ENCODE measurements at places on chromosomes 7 and 10. TPM values are rescaled to one million over a fixed set of nuclear protein-coding genes. Genes with fewer than 3 reads are reported as not detected.
A peak's percentile ranks its signal among the peaks of the same experiment; 100 is the strongest.

- no peak for DNase-seq
These were observed 34.2 kb upstream of the IGFBP3 start for GRCh38 chr7:45955286-45955685.

DNA sequence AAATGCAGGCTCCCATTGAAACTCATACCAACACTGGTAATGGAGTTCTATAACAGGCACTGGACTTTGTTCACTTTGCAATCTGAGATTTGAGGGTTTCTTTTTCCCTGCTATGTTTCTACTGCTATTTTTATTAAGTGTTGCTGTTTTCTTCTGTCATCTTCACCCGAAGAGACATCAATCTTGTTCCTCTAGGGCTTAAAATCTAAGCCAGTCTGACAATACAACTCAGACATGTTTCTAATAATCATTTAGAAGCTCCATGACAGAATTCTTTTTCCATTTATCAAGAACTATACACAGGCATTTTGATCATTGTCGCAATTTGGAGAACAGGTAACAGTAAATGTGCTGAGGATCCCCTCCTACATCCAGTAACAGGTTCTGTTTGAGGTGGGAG lies 98.5 kb upstream of the GNAI1 start:
- DNase-seq: no peak

GRCh38 chr7:157707983-157708918 lies 371.4 kb downstream of the DNAJB6 start:
- no peak for DNase-seq

DNA sequence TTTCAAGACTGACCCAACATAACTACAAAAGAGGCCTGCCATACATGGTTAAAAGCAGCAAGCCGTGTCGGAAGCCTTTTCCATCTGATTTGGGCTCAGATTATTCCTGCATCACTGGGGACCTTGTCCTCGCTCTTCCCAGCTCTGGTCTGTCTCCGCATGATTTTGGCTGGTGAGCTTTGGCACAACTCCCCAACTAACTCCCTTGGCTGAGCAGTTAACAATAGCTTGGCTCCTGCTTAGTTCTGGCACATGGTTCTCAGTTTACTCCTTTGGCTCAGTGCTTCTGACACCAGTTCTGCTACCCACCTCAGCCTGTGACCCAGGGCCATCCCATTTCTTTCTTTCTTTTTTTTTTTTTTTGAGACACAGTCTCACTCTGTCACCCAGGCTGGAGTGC lies 17.0 kb downstream of the AGK start:
- DNase-seq: no peak

DNA sequence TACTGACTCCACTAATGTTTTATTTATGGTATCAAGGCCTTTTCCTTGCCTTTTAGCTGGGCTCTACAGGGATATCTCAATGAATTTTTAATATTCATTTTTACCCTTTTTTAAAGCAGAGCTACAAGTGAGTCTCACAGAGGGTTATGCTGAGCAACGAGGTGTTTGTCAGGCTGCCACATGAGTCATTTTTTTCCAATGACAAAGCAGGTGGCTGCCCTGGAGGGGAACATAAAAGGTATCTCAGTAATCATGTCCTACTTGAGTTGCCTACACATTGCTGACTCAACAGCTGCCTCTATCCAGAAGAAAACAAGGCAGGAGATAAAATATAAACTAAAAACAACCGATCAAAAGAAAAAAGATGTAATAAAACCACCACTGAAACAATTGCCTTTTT lies 1004.9 kb upstream of the POT1 start:
- DNase-seq: no peak

GRCh38 chr10:123180101-123181090 lies 26.2 kb downstream of the BUB3 start:
- no peak for DNase-seq

GRCh38 chr7:26487780-26488515 lies 196.3 kb downstream of the SNX10 start:
- no peak for DNase-seq

GRCh38 chr7:94335586-94335985 lies 59.1 kb upstream of the COL1A2 start:
- no peak for DNase-seq

Gene TFAM
- 94.6 TPM for total RNA-seq

DNA sequence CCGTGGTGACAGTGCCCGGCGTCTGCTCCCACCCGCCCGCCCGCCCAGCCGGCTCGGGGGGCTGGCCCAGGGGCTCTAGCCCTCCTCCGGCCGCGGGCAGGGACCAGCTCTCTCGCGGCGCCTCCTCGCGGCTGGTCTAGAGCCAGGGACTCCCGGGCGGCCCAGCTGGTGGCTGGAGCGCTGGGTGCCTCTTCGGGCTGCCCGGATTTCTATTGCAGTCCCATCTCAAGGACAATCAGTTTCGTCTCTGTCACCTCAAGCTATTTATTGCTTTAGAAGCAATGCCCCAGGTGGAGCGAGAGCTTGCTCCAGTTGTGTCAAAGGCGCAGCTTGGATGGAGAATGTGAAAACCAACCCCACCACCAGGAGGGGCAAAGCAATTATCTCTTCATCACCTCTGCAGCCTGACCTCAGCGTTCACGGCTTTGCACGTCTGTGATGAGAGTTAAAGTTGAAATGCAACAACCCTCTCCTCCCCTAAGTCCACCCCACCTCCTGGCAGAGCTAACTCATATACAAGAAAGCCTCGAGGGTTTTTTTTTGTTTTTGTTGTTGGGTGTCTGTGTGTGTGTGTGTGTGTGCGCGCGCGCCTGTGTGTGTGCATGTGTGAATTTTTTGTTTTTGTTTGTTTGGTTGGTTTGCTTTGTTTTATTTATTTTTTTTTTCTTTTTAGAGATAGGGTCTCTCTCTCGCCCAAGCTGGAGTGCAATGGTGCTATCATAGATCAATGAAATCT lies at the start of gene ITGA8:
Gene ITGA8 (minus strand): TSS at position 24 of the 736 bp plus-strand sequence. CDS start 151 bp downstream, outside the sequence.
- no peak for DNase-seq

DNA sequence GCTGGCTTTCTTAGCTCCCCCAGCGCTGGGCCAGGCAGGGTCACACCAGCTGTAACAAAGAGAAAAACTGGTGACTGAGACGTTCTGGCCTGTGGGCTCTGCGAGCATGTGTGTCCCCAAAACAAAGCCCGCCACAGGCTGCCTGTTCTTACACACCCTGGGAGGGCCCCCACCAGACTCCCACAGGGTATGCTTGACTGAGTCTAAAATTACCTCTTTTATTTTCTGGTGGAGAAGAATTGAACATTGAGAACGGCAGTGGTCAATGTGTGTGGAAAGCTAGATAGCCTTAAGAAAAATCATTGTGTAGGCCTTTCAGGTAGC lies 808 bp downstream of the C10orf71 start:
- DNase-seq: peak; percentile 28

- DNase-seq: no peak
These were observed 10.9 kb downstream of the ADCK2 start for GRCh38 chr7:140683657-140684056.

- no peak for DNase-seq
These were observed 1227.5 kb upstream of the C7orf33 start for GRCh38 chr7:147363101-147363500.

DNA sequence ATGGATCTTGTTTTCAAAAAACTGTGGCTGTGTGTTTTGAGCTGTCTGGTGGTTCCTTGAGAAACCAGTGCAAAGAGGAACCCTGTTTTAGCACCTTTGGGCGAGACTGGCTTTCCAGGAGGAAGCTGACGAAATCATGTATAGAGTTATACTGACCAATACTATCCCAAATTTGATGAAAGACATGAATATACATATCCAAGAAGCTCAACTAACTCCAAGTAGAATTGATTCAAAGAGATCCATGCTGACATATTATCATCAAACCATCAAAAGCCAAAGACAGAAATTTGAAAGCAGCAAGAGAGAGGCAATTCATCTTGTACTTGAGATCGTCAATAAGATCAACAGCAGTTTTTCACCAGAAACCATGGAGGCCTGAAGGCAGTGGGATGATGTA lies 610.7 kb downstream of the DNAJB6 start:
- no peak for DNase-seq

Gene PYROXD2
- total RNA-seq: 4.3 TPM

GRCh38 chr10:59240582-59241183 lies 64.2 kb downstream of the PHYHIPL start:
- peak; percentile 16 for DNase-seq

GRCh38 chr7:112938863-112939573 lies 147.6 kb downstream of the GPR85 start:
- DNase-seq: peak; percentile 50

DNA sequence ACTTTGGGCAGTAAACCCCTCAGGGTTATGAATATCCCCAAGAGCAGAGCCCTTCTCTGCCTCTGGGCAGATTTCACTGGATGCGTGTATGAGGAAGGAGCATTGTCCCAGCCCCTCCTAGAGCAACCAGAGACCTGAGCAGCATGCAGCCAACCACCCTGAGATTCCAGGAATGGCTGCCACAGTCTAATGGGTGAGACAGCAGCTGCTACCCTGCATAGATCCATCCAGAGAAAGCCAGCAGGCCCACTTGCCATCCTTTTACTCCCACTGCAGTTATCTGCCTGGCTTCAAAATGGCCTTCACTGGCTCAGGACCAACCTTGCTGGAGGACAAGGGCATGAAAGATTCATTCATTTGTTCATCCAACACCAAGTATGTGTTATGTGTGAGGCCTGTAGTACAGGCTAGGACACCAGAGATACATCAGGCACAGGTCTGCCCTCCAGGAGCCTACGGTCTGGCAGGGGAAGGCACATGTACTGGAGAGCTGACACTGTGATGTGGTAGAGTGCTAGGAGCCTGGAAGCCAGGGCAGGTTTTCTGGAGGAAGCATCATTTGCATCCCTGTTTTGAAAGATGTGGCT lies 26.2 kb upstream of the C10orf105 start:
- DNase-seq: no peak

Gene KDM7A
- 7.7 TPM for total RNA-seq

GRCh38 chr7:921071-921461 lies 33.4 kb downstream of the ADAP1 start:
- DNase-seq: no peak

DNA sequence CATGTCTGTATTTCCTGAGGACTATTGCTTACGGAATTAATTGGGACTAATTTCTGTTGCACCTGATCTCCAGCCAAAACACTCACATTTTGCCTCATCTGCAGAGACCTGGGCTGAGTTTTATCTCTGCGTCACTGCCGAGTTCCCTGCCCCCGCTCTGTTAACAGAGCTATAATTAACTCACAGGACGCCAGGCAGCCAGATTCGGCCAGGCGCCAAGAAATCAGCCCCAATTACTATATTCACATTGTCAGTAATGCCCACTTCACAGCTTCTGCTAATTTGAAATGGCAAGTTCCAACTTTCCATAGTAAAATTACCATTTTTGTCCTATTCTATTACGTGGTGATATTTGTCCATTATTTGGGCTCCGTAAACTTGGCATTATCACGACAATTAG lies 130.5 kb downstream of the CUX1 start:
- no peak for DNase-seq

Gene GALNT17
- not detected for total RNA-seq

DNA sequence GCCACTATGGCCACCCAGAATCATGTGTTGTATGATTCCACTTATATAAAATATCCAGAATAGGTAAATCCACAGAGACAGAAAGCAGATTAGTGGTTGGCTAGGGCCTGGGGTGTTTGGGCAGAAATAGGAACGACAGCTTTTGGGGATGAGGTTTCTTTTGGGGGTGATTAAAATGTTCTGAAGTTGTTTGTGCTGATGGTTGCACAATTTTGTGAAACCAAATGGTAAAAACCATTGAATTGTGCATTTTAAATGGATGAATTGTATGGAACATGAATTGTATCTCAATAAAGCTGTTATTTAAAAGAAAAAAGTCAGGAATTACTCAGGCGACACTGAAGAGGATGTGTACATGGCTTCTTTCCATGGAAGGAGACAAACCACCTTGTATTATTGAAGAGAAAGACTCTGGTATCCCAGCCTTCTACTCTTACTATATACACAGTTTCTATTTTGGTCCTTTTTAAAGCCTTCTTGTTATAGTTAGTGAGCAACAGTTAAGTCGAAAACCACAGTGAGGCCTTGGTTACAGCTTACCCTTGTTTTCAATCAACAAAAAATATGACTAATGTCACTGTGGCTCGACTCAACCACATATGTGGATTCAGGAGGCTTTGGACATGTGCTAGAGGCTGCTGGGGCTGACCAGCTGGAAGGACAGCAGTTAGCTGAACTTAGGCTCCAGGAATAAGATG lies 57.1 kb upstream of the KMT2E start:
- no peak for DNase-seq

Gene FZD1
- total RNA-seq: 1.3 TPM

DNA sequence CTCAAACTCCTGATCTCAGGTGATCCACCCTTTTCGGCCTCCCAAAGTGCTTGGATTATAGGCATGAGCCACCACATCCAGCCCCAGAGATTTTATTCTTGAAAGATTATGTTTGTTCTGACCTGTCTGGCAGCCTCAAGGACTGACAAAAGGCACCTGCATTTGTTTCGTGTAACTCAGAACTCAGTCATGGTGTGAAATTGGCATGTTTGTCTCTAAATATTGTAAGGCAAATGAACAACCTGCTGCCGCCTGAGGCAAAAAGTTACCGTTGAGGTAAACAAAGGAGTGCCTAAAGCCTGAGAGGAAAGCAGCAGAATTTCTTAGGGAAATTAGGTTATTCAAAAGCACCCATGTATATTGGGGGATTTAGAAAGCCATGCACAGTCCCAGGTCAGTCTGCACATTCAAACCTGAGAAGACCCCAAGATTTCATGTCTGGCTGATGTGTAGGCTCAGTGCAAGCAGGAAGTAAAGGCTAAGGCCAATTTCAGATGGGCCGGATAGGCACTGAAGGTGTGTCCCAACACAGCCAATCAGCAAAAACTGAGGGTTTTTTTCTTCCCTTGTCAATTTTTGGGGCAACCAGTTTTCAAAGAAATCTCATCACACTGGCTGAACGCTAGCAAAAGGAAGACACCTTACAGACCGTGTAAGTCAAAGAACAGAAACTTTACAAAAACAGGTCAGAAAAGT lies 33.3 kb upstream of the HHEX start:
- no peak for DNase-seq

DNA sequence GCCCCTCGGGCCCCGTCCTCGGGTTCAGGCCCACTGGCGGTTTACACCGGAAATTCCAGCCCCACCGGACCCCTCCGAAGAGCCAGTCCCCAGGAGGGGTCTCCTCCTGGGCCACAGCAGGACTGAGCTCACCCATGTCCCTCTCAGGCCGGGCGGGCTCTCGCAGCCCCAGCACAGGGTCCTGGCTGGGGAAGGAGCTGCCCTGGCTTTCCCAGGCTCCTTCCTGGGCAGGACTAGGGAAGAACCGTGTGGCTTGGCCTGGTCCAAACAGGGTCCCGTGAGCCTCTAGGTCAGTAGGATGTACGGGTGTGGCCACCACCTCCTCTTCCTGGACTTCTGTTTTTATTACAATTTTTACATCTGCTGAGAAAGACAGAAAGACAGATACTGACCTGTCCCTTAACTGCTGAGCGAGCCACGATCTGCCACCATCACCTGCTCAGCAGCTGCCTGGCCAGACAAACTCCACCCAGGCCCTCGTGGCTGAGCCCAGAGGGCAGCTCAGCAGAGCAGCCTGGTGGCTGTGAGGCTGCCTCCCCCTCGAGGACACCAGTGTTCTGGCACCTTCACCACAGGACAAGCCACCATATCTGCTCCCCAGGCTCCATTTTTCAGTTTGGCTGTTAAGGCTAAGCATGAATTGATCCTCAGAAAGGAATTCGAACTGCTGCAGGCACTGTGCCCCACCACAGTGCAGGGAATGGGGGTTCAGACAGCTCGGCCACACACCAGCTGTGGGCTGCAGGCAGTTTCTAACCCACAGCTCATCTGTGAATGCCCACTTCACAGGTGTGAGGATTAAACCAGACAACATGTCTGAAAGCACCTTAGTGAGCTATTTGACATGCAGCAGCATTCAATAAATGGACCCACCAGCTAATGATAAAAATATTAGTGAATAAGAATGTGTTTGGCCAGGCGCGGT lies 14.5 kb upstream of the ZNF777 start:
- DNase-seq: no peak

Gene CALHM3
- not detected for total RNA-seq

- no peak for DNase-seq
These were observed 282.5 kb downstream of the GALNT17 start for GRCh38 chr7:71414490-71414889.

Gene C10orf53
- not detected for total RNA-seq

All from OCI-LY7 (cell line).